Heart right ventricle (tissue), 16 donors: ENCODE measurements at places on chromosomes 2 and 18. TPM values are rescaled to one million over a fixed set of nuclear protein-coding genes. Genes with fewer than 3 reads are reported as not detected.

GRCh38 chr2:237702441-237703391 is 75.3 kb downstream of the LRRFIP1 start:
- peak; percentile 51 for DNase-seq

DNA sequence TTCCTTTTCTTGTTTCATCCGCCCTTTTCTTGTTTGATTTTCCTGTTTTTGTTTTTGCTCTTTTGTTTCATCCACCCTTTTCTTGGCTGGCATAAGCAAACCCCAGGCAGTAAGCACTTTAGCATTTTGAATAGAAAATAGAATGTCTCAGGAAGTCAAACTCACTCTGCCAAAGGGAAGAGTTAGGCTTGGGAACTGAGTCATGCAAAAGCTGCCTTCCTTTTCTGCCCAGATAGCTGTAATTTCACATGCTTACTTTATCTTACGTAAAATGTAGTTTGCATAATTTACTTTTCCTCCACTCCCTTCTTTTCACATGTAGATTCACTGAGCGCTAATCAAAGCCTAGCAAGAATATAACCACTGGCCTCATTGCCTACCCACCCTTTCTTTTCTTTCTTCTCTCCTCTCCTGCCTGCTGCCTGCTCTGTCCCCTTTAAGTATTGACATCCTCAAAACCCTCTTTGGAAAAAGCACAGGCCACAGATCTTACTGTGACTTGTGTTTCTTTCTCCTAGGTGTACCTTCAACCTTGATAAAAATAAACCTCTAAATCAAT is 48.4 kb downstream of the CNGA3 start:
- no peak for DNase-seq

DNA sequence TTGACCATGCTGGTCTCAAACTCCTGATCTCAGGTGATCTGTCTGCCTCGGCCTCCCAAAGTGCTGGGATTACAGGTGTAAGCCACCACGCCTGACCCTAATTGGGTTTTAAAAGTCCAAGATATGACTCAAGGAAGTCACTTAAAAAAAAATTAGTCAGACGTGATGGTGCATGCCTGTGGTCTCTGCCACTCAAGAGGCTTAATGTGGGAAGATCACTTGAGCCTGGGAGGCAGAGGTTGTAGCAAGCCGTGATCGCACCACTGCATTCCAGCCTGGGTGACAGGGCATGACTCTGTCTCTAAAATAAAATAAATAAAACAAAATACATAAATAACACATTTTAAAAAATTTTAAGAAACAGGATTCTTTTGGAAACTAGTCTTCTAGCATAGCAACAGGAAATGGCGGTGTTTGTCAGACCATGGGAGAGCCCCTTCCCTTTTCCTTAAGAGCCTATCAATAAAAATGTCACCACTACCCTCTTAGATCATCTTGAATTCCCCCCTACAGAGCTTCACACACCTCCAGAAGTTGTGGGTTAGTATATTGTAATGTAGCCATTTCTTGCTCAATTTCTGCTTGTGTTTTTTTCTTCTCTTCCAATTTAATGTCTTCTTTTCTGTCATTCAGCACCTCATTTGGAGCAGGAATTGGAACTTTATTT is 20.1 kb downstream of the SFT2D3 start:
- no peak for DNase-seq

DNA sequence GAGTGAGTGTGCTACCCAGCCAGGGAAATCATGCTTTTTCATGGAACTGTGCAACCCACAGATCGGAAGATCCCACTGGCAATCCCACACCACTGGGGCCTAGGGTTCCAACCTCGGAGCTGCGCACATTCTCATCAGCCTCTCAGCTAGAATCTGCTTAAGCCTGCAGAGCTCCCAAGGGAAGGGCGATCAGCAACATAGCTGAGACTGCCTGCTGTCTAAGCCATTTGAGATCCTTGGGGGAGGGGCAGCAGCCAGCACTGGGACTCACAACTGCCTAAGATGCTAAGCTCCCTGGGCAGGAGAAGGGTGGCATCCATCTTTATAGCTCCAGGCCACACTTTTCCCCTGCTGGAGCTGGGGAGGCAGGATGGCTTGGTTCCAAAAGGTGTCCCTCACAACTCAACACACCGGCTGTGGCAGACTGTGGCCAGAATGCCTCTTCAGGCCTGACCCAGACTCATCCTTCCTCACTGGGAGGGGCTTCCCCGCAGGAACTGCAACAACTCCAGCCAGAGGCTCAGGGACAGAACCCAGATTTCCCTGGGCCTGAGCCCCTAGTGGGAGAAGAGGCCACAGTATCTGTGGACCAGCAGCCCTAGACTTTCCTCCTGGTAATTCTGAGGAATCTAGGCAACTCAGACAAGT is 1133.3 kb upstream of the PIK3C3 start:
- no peak for DNase-seq

DNA sequence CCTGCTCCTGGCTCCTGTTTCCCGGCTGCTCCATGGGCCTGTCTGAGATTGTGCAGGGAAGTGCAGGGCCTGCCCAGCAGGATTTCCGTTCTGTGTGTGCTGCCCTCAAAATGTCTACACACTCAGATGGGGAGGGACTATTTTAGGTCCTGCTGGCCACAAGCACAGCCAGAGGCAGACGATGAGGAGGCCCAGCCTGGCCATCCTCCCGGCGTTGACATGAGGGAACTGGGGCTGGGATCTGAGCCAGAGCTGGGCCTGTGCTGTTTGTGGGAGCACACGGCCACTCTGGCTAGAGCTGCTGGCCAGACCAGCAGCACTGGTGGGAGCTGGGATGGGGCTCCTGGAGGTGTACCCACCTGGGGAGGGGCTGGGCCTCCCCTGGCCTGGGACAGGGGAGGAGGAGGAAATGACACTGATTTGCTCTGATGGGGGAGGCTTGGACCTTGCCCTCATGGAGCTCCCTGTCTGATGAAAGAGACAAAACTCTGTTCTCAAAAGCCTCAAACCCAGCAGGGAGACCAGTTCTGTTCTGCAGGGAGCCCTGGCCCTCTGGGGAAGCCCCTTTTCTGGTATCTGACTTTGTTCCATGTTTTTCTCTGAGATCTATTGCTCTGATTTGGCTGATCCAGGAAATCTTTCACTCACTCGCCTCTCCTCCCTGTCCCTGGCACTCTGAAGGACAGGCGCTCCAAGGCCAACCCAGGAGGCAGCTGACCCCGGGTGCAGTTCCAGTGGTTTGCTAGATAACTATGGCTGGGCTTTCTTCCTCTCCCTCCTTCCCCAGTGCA is 161.8 kb downstream of the DYSF start:
- DNase-seq, result peak; percentile 91

DNA sequence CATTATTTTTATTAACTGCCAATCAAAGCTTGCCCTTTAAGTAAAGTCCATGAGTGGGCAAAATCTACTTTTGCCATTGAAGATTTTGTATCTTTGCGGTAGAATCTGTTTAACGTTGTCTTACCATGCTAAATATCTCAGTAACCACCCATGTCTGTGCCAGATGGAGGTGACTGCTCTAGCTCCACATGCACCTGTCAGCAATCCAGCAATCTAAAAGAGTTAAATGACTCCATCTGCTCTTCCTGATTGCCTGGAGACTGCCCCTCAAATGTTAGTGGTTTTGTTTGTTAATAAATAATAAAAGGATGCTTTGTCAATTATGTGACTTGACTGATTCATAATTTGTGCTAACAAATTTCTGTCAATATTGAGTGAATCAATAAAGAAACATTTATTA is 141.7 kb downstream of the RBM43 start:
- DNase-seq, result no peak

DNA sequence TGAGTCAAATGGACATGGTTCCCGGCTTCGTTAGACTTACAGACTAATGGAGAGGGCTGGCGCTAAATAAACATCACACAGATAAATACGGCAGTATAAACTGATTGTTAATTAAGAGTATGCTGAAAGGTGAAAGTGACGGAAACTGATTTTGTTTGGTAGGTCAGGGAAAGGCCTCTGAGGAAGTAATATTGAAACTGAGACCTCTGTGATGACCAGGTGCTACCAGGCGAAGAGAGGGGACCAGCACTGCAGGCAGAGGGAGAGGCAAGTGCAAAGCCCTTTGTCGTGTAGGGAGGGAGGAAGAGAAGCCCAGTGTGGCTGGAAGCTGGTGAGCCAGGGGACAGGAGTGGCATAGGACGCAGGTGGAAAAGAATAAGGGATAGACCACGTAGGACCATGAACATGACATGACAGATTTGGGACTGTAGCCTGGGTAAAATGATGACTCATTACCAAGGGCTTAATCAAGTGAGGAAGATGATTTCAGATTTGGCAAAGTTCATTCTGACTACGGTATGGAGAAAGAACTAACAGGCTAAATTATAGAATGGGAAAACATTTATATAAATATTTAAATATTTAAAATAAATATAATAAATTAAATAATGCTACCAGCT is 433.1 kb downstream of the NCKAP5 start:
- DNase-seq, result no peak

DNA sequence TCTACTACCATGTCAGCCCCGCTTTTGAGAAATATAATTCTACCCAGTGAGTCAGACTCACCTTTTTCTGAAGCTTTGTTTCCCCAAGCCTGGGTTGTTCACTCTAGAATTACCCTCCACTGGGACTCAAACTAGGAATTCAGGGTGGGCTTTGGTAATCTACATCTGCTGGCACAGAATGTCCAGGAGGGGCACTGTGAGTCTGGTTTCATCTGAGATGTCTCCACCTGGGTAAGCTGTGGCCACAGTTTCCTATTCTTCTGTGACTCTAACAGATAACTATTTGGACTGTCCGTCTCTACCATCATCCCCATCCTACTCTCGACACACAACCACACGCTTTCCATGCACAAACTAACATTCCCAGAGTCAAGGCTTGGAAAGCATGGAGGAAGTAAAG is 457.2 kb downstream of the STK39 start:
- DNase-seq, result no peak

- no peak for DNase-seq
These were observed 59.5 kb downstream of the R3HDM1 start for GRCh38 chr2:135590619-135591260.

The TDRD15 gene
- not detected for polyA plus RNA-seq

The PDIA6 gene
- polyA plus RNA-seq, result 24.7 TPM

The WDR7 gene
- 3.1 TPM for polyA plus RNA-seq

The EGR4 gene
- polyA plus RNA-seq, result not detected

The ASXL2 gene
- 1.8 TPM for polyA plus RNA-seq
